ENCODE measurements at places on chromosomes 6 and 20.

GRCh38 chr6:32837651-32838113 is 857 bp downstream of the TAP2 start:
- no peak for DNase-seq

GRCh38 chr6:6614983-6615349 is 26.4 kb downstream of the LY86 start:
- no peak for DNase-seq

GRCh38 chr20:24406750-24407149 is 62.7 kb upstream of the SYNDIG1 start:
- no peak for DNase-seq

DNA sequence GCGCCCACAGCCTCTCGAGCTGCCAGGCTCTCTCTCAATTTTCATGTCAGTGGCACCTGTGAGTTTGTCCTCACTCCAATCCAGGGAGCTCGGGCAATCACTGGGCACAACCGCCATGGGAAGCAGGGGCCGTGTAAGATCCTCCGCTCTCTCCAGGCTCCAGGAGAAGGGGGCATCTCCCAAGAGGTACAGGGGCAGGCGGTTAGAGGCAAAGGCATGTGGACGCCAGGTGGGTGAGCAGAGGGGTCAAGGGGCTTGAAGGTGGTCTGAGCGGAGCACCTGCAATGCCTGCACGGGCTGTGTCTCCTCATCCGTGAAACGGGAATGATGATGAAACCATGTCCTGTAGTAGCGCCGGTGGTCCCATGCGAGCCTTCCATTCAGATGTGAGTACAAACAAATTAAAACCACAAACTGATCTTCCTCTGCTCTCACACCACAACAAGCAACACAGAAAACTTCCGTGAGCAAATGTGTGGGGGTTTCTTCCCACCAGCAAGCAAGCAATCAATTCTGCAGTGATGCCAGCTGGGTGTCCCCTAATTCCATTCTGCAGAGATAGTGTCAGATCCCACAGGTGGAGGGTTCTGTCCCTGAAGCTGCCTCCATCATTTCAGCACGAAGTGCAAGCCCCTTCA is 222.5 kb upstream of the PMEPA1 start:
- DNase-seq = no peak

DNA sequence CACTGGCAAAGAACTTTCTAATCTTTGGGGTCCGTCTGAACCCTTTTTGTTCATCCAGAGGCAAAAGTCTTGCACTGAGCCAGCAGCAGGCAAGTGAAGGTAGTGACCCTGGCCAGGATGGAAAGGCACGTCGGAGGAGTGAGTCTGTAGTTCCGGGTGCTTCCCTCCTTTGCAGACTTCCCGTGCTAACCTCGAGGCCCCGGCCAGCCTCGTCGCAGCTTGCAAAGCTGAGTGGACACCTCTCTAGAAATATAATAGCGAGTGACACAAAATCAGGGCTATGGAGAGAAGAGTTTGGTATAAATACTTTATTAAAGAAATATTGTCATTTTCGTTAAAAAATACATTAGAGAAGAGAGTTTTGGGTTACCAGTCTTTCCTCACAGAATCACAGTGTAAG is 9.9 kb downstream of the PSMG4 start:
- DNase-seq = no peak

- DNase-seq = no peak
Observed at GRCh38 chr6:125507987-125508655, 206.4 kb upstream of the HDDC2 start.

DNA sequence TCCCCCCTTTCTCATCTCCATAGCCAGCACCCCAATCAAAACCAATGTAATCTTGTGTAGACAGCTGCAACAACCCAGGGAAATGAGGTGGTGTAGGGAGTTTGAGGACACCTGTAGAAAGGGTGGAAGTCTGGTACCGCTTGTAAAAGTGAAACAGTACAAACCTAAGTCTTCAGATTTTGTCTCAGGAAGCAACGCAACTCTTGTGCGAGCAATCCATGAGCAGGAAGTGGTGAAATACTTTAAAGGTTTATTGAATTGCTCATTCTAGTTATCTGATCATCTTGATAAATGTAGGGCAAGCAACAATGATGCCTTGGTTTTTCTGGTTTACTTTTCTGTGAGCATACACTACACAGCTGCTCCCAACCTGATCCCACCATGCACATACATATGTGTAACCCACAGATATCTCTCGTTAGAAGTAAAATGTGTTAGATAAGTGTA is 71.1 kb upstream of the THEMIS start:
- peak; percentile 47 for DNase-seq

DNA sequence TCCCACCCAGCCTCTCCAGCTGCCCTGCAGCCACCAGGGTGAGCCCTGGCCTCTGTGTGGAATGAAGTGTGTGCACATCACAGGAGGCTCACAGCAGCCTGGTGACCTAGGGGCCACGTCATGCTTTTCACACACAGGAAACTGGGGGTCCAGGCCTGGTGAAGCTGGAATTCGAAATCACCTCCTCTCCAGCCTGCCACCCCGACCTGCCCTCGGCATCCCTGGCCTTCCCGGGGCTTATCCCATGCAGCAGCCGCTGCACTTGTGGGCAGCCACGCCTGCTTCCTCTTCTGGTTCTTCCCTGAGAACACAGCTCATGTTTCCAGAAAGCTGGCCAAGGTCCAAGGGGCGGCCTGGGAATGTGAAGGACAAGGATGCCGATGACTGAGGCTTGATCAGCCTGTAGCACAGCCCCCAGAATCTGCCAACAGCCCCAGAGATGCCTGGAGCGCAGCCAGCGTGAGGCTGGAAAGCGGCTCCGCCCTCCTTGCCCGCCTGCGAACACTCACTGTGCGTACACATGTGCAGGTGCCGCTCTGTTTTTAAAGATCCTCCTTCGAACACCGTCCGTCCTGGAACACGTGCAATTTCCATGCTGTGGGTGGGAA is 4.2 kb upstream of the NTSR1 start:
- DNase-seq = no peak
